ENCODE measurements at places on chromosomes 2 and 18. TPM values are rescaled to one million over a fixed set of nuclear protein-coding genes. Genes with fewer than 3 reads are reported as not detected.
A peak's percentile ranks its signal among the peaks of the same experiment; 100 is the strongest.

- DNase-seq = peak; percentile 37
Measured at GRCh38 chr2:219631406-219631891, 4.0 kb downstream of the SLC4A3 start.

DNA sequence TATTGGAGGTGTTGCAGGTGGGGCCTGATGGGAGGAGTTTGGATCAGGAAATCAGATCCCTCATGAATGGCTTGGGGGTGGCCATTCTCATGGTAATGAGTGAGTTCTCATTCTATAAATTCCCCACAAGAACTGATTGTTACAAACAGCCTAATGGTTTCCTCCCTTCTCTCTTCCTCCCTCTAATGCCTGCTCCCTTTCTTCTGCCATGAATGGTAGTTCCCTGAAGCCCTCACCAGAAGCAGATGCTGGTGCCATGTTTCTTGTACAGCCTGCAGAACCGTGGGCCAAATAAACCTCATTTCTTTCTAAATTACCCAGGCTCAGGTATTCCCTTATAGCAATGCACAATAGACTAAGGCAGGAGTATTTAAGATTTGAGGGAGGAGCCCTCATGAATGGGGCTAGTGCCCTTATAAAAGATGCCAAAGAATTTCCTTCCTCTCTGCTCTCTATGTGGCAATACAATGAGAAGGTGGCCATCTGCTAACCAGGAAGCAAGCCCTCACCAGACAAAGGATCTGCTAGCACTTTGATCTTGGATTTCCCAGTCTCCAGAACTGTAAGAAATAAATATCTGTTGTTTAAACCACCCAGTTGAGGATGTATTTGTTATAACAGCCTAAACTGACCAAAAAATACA is 251.8 kb downstream of the ZEB2 start:
- DNase-seq = no peak

Gene ABCB11
- 127 TPM for total RNA-seq

GRCh38 chr2:156585457-156585856 is 149.3 kb downstream of the GPD2 start:
- no peak for DNase-seq

DNA sequence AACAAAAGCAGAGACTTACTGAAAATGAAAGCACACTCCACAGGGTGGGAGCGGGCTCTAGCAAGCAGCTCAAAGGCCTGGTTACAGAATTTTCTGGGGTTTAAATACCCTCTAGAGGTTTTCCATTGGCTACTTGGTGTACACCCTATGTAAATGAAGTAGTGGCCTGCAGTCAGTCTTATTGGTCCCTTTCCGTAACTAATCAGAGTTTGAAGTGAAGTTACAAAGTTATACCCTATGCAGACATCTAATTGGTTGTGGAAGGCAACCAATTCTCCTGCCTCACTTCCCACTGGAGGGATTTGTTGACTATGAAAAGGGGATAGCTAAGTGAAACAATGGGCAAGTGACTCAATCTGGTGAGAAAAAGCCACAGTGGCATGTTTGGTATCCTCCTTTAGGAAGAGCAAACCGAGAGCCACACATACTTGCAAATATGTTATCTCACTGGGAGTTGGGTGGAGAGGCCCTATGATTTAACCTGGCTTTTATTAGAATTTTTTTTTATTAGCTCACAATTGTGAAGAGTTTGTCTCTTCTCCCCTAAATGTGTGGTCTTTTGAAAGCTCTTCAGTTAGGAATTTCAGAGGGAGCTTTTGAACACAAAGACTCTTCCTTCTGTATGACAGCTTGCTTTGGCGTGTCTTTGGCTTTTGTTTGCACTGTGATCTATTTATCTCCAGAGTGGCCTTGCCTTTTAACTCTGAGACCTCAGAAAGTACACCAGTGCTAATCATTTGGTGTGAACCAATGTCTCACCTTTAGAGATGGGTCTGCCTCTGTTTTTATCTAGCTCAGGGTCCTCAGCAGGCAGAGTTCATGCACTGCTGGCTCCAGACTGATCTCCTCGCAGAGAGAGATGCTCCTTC is 69.6 kb downstream of the MAP4K4 start:
- DNase-seq = no peak

GRCh38 chr2:223545406-223545805 is 56.8 kb downstream of the SCG2 start:
- no peak for DNase-seq

GRCh38 chr2:27081984-27082772 is 3.8 kb downstream of the EMILIN1 start:
- no peak for DNase-seq

GRCh38 chr18:38250971-38251370 is 685.4 kb upstream of the CELF4 start:
- DNase-seq = no peak

Gene POTEJ
- total RNA-seq = not detected

Gene GULP1
- total RNA-seq = 0.44 TPM

Gene FMNL2
- total RNA-seq = 12.1 TPM

Gene MBD5
- 8.4 TPM for total RNA-seq

Gene OR6B2
- total RNA-seq = not detected

Gene ACYP2
- 9.6 TPM for total RNA-seq

Gene ZSWIM2
- not detected for total RNA-seq

DNA sequence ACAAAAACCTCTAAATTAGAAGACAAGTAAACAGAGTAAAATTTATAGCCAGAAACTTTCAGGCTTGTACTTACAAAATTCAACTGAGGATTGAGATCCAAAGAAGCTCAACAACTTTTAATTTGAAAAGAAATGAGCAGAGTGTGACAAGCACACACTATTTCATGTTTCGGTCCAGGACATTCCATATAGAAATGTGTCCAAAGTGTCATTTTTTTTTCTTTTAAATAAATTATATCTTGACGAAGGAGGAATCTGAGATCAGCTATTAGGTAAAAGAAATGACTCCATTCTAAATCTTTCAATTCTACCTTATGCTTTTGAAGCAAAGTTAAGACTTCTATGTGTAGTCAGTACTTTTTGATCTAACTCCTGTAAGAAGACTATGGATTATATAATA is 4.6 kb downstream of the FN1 start:
- DNase-seq = no peak

DNA sequence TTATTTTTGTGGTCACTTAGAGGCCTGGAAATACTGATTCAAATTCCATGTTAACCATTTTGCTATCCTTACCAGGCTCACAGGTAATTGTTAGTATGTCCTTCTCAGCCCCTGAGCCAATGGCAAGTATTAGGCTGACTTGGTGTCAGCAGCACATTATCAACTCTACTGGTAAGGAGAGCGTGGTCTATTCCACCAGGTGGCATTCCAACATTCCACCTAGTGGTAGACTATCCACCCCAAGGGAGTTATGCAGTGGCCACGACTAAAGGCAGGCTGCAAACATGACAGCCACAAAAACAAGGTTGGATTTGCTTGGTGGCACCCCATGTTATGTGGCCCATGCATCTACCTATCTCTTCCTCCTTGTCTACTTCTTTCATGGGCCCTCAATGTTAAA is 31.8 kb upstream of the GCC2 start:
- DNase-seq = no peak

DNA sequence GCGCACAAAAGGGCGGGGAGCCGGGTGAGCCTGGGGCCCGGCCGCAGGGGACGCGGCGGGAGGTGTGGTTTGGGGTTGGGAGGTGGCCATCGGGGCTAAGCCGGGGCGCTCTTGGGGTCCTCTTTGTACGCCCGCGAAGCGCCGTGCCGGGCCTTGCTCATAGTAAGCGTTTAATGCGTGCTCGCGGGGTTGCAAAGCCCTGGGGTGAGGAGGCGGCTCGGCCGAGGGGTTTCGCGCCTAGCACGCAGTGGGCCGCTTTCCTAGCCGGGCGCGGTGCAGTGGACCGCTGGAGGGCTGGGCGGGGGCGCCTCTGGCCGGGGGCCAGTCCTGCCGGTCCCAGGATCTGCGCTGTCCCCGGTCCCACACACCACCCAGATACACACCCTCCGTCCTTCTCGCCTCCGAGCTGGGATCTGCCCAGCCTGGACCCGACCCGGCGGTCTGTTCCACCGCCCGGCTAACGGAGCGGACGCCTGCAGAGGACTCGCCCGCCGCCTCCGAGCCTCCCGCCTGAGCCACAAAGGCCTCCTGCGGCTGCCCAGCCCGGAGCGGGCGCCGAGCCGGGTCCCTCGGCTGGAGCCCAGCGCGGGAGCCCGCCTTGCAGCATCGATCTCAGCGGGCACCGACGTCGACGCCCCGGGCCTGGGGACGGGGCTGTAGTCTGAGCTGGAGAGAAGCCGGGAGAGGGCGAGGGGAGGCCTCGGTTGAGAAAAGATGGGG is 564 bp downstream of the DPYSL5 start:
- peak; percentile 23 for DNase-seq

DNA sequence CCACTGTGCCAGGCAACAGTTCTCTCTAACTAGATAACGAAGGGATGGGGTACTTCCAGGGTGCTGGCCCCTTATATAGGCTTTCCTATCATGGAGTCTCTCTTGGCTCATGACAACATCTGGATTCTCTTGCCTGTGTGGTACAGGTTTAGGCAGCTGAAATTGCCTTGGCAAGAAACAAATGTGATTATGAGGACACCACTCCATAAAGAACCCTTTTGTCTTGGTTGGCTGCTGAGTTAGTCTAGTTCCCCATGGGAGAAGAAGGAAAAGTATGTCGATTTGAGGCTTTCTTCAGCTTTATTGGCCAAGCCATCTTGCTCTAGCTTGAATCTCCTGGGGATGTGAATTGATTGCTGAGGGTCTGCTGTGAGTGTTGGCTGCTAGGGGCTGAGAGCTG is 76.3 kb upstream of the ZCCHC2 start:
- no peak for DNase-seq

Measured in right lobe of liver (tissue), 6 donors.